ENCODE measurements at places on chromosomes 4 and X. TPM values are rescaled to one million over a fixed set of nuclear protein-coding genes. Genes with fewer than 3 reads are reported as not detected.
A peak's percentile ranks its signal among the peaks of the same experiment; 100 is the strongest.

DNA sequence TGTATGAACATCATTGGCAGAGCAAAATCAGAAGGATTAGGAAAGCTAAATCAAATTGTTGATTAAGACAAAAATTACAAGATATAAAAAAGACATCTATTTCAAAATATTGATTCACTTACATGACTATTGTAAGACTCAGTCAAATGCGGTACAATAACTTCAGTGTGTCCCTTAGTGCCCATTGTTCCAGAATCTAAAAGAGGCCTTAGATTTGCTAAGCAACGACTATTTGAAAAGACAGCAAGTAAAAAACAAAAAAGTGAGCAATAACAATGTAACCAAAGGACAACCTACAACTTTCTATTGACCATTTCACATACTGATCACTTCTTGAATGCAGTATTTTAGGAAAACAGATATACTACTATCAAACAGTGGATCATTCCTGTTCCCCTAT, 65.6 kb downstream of the UBA6 start:
- no peaks in the 10 kb centered on the region for H3K27me3 ChIP-seq
- H3K4me1 ChIP-seq = peaks cover 12% of the 10 kb centered on the region
- H3K4me3 ChIP-seq = no peak overlapping the region
- no peak overlapping the region for H3K27ac ChIP-seq
- DNase-seq = no peak
- peaks cover 45% of the 10 kb centered on the region for H3K36me3 ChIP-seq

GRCh38 chr4:105274504-105274903, 127.8 kb downstream of the TET2 start:
- no peaks in the 10 kb centered on the region for H3K27me3 ChIP-seq
- H3K4me3 ChIP-seq = no peak overlapping the region
- H3K36me3 ChIP-seq = peaks cover 54% of the 10 kb centered on the region
- no peak overlapping the region for H3K27ac ChIP-seq

DNA sequence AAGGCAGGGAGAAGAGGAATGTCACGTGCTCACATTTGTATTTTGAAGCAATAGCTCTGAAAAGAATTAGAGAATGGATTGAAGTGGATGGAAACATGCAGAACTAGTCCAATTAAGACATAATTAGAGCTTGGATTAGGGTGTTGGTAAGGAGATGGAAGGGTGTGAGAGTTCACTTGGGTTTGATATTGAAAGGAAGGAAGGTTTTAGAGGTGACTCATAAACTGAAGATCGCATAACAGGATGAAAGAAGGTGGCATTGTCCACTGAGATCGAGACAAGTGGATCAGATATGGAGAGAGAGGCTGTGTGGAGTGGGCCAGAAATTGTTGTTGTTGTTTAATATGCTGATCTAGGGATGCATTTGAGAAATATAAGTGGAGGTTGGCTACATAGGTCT, 244.0 kb upstream of the SMIM31 start:
- H3K4me3 ChIP-seq = no peak overlapping the region
- no peaks in the 10 kb centered on the region for H3K36me3 ChIP-seq
- no peak for DNase-seq

DNA sequence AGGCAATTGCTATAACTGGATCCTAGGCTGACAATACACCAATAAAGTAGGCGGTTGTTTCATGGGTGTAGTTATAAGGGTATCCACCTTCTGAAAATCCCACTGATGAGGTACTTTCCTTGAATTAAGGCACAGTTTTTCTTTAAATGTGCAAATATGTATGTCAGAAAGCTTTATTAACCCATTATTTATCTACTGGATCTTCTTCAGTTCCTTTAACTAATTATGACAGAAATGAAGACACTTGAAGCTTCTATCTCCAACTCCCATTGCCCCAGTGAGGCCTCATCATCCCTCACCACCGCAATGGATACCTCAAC, 159.6 kb upstream of the KLF3 start:
- peaks cover 23% of the 10 kb centered on the region for H3K4me1 ChIP-seq
- H3K27me3 ChIP-seq = no peaks in the 10 kb centered on the region
- H3K36me3 ChIP-seq = no peaks in the 10 kb centered on the region

GRCh38 chr4:8850074-8850829, 21.4 kb downstream of the HMX1 start:
- no peak overlapping the region for H3K27ac ChIP-seq
- no peak for DNase-seq
- H3K4me3 ChIP-seq = no peak overlapping the region
- H3K36me3 ChIP-seq = no peaks in the 10 kb centered on the region
- H3K27me3 ChIP-seq = no peaks in the 10 kb centered on the region

DNA sequence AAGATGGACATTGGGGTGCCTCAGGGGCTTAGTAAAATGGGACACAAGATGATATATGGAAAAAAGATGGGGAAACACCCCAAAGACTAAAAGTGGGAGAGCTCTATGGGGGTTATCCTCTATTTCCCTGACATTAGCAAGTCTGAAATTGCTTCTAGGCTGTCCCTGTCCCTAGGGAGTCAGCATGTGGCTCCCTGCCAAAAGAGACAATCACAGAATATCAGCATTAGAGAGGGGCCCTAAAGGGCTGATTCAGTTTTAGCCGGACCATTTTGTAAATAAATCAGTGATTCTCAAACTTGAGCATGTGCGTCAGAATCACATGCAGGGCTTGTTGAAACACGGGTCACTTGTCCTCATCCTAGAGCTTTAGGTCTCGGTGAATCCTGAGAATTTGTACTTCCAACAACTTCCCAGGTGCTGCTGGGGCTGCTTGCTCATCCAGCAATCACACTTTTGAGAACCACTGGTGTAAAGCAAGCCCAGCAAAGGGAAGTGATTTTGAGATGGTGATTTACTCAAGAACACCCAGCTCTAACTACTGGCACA, 165.3 kb upstream of the DGKK start:
- H3K4me3 ChIP-seq = no peak overlapping the region
- DNase-seq = no peak
- no peaks in the 10 kb centered on the region for H3K27me3 ChIP-seq
- H3K36me3 ChIP-seq = no peaks in the 10 kb centered on the region

DNA sequence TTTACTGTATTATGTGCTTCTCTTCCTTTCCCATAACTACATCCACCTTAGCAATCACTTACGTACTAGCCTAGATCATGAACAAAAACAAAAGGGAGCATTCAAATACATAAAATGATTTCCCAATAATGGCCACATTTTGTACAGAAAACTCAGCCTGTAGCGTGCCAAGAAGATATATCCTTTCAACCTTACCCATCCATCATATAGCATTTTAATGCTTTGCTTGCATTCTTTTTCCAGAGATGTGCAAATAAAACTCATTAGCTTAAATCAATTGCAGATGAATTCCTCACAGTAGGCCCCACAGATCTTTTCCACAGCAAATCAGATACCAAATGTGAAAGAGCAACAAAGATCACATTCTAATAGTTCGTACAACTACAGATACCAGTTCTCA, 20.8 kb downstream of the GRSF1 start:
- H3K4me3 ChIP-seq = no peak overlapping the region
- no peak for DNase-seq
- peaks cover 8% of the 10 kb centered on the region for H3K4me1 ChIP-seq
- H3K27ac ChIP-seq = no peak overlapping the region
- H3K36me3 ChIP-seq = peaks cover 37% of the 10 kb centered on the region
- no peaks in the 10 kb centered on the region for H3K27me3 ChIP-seq

GRCh38 chr4:104491481-104492182, 3.1 kb downstream of the CXXC4 start:
- H3K4me3 ChIP-seq = peak overlapping the region; percentile 24
- peaks cover 35% of the 10 kb centered on the region for H3K27me3 ChIP-seq
- H3K4me1 ChIP-seq = peaks cover 27% of the 10 kb centered on the region
- peak; percentile 41 for DNase-seq

DNA sequence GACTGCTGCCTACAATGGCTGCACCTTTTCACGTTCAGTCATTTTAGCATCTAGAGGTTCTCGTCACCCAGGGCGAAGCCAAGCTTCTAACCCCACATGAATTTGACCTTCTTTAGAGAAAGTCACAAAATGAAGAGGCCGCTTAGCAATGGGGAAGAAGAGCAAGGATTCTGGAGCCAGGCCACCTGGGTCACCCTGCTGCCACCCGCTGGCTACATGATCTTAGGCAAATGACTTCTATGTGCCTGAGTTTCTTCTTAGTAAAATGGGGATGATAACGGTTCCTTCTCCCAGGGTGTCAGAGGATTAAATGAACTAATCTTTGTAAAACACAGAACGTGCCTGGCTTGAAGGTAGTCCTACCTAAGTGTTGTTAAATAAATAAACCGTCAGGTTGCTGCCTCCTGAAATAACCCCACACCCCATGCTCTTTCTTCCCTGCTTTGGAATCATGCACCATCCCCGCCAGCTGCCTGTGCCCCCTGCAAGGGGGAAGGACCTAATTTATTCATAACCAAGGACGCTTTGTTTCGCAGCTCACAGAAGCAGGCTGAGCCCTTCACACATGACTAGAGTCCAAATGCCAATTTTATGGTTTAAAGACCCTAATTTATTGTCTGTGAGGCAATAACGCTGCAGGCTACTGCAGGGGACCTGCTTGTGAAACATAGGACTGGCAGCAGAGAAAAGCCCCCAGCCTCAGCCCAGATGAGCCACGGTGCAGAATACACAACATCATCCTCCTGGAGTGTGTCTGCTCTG, 28.6 kb upstream of the NSG1 start:
- no peak overlapping the region for H3K4me3 ChIP-seq
- no peaks in the 10 kb centered on the region for H3K36me3 ChIP-seq
- H3K27me3 ChIP-seq = no peaks in the 10 kb centered on the region
- no peak overlapping the region for H3K27ac ChIP-seq
- no peak for DNase-seq

- H3K36me3 ChIP-seq = peaks cover under 1% of the 10 kb centered on the region
- H3K4me3 ChIP-seq = no peak overlapping the region
- no peak for DNase-seq
- no peak overlapping the region for H3K27ac ChIP-seq
Observed at GRCh38 chr4:98481167-98481566, 177.2 kb downstream of the TSPAN5 start.

DNA sequence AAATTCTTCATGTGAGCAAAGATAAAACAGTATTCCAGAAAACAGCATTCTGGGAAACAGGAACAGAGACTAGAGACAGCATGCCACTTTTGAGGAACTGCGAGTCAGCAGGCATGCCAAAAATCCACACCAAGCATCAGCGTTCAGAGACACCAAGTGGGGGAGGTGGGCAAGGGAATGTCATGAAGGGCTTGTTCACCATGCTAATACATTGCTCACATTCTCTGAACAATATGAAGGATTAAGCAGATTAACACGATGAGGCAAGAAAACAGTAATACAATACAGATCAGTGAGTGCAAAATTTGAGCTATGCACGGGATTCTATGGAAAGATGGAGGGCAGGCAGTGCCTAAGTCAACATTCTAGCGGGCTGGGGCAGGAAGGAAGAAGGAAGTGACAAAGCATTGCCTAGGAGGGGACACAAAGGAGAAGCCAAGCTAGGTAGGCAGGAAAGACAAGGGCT, 278.3 kb downstream of the FBXW7 start:
- no peak for DNase-seq
- H3K4me3 ChIP-seq = no peak overlapping the region
- H3K36me3 ChIP-seq = no peaks in the 10 kb centered on the region
- H3K27ac ChIP-seq = no peak overlapping the region
- H3K4me1 ChIP-seq = peaks cover 3% of the 10 kb centered on the region
- H3K27me3 ChIP-seq = no peaks in the 10 kb centered on the region

DNA sequence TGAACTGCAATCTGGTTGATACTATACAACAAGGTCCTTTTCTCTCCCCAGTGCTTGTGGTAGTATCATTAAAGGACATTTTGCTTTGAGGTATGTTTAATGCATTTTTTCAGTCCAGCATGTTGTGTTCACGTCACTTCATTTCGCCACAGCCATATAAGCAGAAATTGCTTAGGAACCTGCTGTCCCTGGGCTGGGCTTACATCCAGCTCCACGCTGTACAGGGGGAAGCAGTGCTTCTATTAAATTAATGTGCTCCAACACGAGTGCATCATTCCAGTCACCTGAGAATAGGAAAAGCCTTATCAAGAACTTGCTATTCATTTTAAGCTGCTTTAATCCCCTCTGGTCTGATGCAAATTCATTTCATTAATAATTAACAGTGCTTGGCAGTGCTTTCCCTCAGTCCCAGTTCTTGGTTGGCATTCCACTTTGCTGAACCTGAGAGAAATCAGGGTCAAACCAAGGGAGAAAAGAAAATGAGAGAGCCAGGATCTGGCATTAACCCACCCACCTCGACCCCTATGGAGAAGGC, 47.4 kb upstream of the PTCHD1 start:
- H3K4me1 ChIP-seq = no peaks in the 10 kb centered on the region
- H3K27me3 ChIP-seq = no peaks in the 10 kb centered on the region
- H3K4me3 ChIP-seq = no peak overlapping the region
- no peaks in the 10 kb centered on the region for H3K36me3 ChIP-seq
- DNase-seq = no peak

GRCh38 chrX:42248226-42248625, 324.9 kb upstream of the CASK start:
- no peak for DNase-seq
- H3K4me3 ChIP-seq = no peak overlapping the region

DNA sequence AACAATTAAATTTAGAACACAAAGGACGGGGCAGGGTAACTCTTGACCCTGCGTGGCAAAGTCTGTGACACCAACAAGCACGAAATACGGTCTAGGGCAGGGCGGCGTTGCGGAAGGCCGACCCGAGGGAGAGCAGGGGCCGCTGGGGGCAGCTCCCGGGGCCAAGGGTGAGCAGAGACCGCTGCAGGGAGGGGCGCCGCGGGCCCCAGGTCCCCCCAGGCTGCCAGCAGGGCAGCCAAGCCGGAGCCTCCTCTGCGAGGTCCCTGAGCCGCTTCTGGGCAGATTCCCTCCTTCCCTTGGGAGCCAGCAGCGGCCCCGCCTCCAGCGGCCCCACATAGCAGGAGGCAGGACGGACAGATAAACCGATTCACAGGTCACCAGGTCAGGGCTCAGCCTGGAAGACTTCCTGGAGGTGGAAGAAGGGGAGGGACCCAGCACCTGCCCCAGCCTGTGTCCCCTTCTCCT, 90.2 kb downstream of the FAM53A start:
- no peak overlapping the region for H3K27ac ChIP-seq
- no peaks in the 10 kb centered on the region for H3K27me3 ChIP-seq
- H3K4me3 ChIP-seq = no peak overlapping the region
- DNase-seq = no peak

GRCh38 chr4:26566133-26566532, 17.8 kb upstream of the TBC1D19 start:
- no peak for DNase-seq

DNA sequence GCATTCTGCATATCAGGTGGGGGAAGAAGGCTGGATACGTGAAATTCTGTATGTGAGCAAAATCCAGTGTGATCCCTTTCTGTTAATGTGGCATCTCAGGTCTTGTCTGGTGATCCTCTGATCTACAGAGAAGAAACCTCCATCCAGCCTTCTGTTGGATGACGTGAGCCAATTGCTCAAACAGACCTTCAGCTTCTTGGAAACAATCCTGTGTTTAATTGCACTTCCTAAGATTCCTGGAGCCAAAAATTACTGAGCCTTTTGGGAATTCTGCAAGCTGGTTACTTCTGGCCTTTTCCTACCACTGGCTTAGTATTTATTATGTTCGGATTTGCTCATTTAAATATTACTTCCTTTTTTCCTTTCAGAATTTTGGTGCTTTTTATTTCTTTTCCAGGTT, 51.2 kb downstream of the TRIML1 start:
- no peak for DNase-seq
- no peak overlapping the region for H3K27ac ChIP-seq
- H3K27me3 ChIP-seq = no peaks in the 10 kb centered on the region
- no peaks in the 10 kb centered on the region for H3K36me3 ChIP-seq
- H3K4me1 ChIP-seq = no peaks in the 10 kb centered on the region
- H3K4me3 ChIP-seq = no peak overlapping the region

The RBMXL3 gene
- total RNA-seq = not detected

The DTHD1 gene
- not detected for total RNA-seq

The SLC4A4 gene
- not detected for total RNA-seq

The SUPT20HL1 gene
- total RNA-seq = not detected

The ZCCHC18 gene
- total RNA-seq = 16.9 TPM

Measured in B cell (primary cell).